ENCODE measurements at places on chromosomes 2 and 18.

DNA sequence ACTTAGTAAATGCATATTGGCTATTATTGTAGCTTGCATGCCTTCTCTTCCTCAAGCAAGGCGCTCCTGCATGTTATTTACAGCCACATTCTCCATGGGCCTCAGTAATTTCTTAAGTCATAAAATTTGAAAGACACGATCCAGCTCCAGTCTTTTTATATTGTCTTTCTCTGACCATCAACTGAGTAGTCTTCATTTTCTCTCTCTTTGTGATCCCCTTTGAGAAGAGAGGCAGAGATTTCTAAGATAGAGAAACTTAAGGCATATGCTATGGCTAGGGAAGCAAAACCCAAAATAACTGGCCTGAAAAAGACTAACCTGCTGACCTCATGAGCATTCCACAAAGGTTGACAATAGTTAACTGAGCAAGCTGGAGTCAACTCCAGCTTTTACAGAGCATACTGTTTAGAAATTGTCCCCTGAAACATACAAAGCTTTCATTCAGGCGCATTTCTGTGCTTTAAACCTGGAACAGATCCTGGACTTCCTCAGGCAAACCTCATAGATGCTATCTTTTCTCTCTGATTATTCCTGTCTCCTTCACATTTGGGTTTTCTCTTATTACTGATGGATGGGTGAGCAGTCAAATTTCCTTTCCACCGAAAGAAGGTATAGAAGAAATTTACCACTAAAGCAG is 4.6 kb downstream of the DPP4 start:
- DNase-seq: no peak

GRCh38 chr2:120715941-120716340 is 19.7 kb upstream of the GLI2 start:
- no peak for DNase-seq

GRCh38 chr18:65788373-65788772 is 37.6 kb downstream of the CDH7 start:
- no peak for DNase-seq

DNA sequence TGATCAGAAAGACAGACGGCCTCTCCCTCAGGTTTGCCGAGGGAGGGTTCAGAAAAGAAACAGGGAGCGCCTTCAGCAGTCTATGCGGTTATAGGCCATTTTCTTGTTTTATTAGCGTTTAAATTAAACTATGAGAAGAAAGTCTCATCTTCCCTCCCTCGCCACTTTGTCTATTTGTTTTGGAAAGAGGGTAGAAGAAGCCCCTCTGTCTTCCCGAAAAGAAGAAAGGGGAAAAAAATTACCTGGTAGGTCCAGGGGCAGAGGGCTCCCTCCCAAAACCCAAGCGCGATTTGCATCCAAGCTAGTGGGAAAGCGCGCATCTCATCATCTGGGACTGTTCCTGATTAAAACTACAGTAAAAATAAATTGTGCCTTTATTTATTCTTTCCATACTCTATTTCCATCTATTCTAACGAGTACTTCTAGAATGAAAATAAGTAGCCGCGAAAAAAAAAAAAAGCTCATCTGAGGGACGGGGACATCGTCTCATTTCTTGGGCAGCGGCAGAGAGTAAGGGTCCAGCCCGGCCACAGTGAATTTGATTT is 2.4 kb downstream of the PAX8 start:
- no peak for DNase-seq
